ENCODE measurements at places on chromosomes 1 and 21. TPM values are rescaled to one million over a fixed set of nuclear protein-coding genes. Genes with fewer than 3 reads are reported as not detected.

DNA sequence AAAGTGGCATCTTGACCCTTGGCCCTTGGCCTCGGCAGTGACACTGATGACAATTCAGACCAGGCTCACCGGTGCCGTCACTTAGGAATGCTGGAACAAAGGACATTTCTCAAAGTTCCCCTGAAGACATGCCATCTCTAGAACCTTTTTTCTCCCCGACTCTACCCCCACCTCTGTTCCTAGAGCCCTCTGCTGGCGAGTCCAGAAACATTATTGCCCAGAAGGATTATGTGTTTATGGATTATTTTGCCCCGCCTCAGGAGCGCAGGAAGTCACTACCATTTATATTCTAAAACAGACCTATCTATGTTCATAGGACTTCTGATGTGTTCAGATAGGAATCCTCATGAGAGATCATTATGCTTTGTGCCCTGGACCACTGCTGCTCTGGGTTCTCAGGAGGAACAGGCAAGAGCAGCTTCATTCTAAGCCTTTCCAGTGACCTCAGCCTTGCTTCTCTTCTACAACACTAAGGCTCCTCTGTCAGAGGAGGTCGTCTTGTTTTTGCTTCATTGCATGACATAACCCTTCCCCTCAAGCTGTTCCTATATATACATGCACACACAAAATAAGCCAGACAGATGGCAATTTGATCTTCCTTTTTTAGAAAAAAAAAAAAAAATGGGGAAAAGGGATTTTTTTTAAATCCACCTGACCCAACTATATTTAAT lies 12.4 kb upstream of the SHISA4 start:
- no peak for DNase-seq

GRCh38 chr1:25433389-25434186 lies 2.9 kb downstream of the MACO1 start:
- DNase-seq, result no peak

Gene RXFP4
- total RNA-seq, result not detected

Gene CD58
- total RNA-seq, result 30.7 TPM

DNA sequence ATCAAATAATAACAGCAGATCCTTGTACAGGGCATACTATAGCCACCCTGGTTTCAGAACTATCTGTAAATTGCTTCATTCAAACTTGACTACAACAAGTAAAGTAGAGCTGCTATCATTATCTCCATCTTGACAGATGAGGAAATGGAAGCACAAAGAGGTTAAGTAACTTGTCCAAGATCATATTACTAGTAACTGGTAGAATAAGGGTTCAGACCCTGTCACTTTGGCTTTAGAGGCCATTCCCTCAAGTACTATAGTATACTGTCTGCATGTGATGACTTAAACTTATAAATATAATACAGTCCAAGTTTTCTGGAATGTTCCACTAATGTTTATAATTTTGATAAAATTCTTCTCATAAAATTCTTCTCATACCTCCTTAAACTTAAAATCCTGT lies 24.8 kb downstream of the PGM1 start:
- DNase-seq, result no peak

- DNase-seq, result no peak
Measured at GRCh38 chr21:35314857-35315582, 265.9 kb upstream of the RUNX1 start.

- no peak for DNase-seq
Measured at GRCh38 chr1:33465316-33465715, 7.1 kb upstream of the ZSCAN20 start.

Gene FCRL6
- total RNA-seq, result 0.45 TPM

Gene SEMA4A
- total RNA-seq, result 8.9 TPM

GRCh38 chr21:34810786-34811185 lies 142.0 kb downstream of the CLIC6 start:
- DNase-seq, result no peak

Gene MCOLN3
- total RNA-seq, result 1.3 TPM

Gene TP73
- 0.18 TPM for total RNA-seq

Gene IFI44L
- total RNA-seq, result 22.6 TPM

- no peak for DNase-seq
Measured at GRCh38 chr1:236027104-236027503, 37.8 kb downstream of the NID1 start.

- peak; percentile 78 for DNase-seq
Measured at GRCh38 chr1:115338457-115338820, 390 bp upstream of the NGF start.

Gene PCSK9
- 0.42 TPM for total RNA-seq

DNA sequence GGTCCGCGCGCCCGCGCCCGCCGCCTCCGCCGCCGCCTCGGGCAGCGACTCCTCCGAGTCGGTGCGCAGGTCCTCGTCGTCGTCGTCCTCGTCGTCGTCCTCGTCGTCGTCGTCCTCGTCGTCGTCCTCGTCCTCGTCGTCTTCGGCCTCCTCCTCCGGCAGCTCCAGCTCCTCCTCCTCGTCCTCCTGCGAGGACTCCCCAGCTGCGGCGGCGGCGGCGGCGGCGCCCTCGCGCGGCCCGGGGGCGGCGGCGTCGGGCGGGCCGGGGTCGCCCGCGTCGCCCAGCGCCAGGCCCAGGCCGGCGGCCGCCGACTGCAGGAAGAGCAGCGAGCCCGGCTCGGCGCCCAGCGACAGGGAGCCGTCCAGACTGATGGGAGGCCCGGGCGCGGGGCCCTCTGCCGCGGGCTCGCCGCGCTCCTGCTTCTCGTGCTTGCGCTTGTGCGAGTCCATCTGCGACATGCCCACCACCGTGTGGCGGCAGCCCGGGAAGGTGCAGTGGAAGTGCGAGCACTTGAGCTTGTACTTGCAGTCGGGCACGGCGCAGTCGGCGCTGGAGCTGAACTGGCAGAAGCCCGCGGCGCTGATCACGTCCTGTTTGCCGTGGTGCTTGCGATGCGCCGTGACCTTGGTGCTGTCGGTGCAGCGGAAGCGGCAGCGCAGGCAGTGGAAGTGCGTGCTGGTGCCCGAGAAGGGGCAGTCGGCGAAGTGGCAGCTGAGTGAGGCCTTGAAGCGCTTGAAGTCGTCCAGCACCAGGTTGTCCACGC lies 157.3 kb downstream of the CASZ1 start:
- DNase-seq, result no peak

GRCh38 chr1:39575191-39576015 lies 1.2 kb downstream of the PABPC4 start:
- peak; percentile 77 for DNase-seq

DNA sequence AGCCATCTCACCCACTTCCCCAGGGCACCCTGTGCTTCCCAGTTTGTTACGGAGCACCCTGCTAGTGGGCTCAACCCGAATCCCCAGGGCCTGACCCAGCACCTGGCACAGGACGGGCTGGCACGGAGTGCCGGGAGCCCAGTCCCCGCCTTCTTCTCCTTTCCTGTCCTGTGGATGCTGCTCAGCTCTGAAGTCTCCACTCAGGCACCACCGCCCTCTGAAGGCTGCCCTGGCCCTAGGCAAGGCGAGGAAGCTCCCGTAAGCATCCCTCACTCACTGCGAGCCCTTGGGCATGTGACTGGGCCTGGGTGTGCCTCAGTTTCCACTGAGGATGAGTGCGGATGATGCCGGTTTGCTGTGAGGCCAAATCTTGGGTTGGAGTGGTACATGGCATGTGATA lies 21.8 kb downstream of the SLC1A7 start:
- DNase-seq, result no peak

Gene PDIK1L
- total RNA-seq, result 6.5 TPM

Gene C1orf226
- total RNA-seq, result 4.4 TPM
